ENCODE measurements at places on chromosomes 2 and 18. TPM values are rescaled to one million over a fixed set of nuclear protein-coding genes. Genes with fewer than 3 reads are reported as not detected.

- no peak for DNase-seq
These were observed 88.5 kb upstream of the COL5A2 start for GRCh38 chr2:189267925-189268579.

- DNase-seq, result no peak
These were observed 3.6 kb upstream of the RNF144A start for GRCh38 chr2:6913415-6914157.

DNA sequence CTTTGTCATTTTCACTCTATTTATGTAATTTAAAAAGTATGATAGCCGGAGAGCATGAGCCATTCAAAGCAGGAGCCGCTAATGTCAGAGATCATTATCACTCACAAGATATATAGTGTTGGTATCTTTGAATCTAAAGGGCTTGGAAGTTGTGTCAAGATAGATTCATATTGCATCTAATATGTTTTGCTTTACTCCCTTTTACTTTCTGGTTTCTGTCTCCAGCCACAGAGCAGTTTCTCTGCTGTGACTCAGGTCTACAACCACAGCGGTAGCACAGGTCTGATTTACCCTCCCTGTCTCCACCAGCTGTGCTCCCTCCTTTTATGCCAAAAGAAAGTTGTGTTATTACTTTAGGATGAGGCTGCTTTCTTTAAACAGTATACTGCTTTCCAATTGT lies 424.0 kb downstream of the ARHGAP15 start:
- DNase-seq, result no peak

GRCh38 chr2:99692785-99693184 lies 203.0 kb upstream of the REV1 start:
- no peak for DNase-seq

DNA sequence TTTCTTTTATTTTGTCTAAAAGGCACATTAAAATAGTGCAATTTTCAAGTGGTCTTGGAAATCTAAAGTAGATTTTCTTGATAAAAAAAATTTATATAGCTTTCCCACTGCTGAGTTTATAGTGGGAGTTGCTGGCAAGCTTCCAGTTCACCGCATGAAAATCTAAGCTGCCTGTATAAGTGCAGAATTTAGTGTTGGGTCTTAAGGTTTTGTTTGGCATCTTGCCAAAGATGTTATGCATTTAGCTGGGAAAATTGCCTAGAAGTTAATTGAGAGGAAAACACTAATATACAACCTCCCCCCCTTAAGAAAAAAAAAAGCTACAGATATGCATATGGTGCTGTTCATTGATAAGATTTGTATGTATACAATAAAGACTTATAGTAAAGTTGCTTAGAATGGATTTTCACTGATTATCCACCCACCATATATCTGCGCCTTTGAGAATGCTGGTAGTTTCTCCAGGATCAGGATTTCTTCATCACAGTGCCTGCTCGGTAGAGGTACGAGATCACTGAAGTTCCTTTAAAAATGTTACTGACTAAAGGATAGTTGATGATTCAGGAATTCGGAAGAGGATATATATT lies 803.2 kb upstream of the POU3F3 start:
- DNase-seq, result no peak

DNA sequence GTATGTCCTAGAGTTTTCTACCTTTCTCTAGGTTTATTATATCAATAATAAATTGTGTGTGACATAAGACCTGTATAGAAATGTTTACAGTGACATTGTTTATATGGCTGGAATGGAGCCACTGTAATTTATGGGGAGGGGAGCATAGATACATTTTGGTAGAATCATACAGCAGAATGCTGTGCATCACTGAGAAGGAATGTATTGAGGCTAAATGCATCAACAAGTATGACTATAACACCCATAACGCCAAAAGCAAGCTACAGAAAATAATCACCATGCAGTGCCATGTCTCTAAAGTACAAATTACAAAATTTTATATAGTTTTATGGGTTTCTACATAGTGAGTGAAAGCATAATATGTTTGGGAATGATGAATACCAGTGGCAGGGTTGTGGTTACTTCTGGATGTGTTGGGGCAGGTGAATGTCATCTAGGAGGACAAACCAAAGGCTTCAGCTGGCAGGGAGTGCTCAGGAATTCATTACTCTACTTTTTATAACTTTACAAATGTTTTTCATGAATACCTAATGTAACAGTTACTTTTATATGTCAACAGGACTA lies 226.0 kb upstream of the NETO1 start:
- DNase-seq, result no peak

Gene SCYGR1
- total RNA-seq, result not detected

Gene TFCP2L1
- total RNA-seq, result 0.15 TPM

Gene ASB18
- total RNA-seq, result 35.2 TPM
